Hypothalamus (tissue), 51 donors: ENCODE measurements at places on chromosomes 6 and 20.

DNA sequence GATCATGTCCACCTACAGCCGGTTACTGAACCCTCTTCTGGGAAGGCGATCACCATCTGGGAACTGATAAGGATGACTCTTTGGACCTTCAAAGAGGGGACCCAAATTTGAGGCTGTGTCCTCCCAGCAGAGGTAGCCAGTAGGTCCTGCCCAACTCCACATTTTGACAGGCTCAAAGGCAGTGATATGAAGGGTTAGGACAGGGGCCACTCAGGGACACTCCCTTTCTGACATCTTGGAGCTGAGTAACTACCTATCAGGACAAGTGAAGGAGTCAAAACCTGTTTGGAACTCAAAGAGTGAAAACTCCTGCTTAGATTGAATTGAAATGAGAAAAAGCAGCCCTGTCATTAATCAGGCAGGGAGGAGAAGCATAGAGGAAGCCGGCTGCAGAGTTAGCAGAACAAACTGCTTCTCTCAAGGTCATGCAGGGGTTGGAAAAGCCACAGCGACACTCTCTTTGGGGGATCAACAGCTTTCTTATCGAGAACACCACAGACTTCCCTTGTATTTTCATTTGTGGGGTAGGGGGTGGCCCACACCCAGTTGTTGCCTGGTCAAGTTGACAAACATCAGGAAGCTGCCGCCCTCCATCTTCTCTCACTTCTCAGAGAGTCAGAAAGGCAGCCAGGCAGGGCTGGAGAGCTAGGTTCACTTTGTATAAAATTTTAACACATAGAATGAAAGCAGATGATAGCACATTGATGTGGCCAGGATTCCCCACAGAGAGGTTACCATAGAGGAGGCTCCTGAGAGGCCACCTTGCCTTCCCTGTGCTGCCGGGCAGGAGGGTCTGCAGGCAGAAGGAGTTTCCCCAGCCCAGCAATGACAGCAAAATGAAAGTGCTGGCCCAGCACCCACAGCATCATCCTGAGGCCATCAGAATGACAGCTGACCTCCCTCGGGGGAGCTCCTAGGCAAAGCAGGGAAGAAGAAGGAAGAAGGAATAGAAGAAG lies 47.6 kb downstream of the AGPAT4 start:
- DNase-seq, result no peak

GRCh38 chr6:139019722-139020121 lies 8.8 kb upstream of the ABRACL start:
- DNase-seq, result no peak

GRCh38 chr6:54655162-54655561 lies 191.4 kb upstream of the FAM83B start:
- no peak for DNase-seq

- DNase-seq, result no peak
These were observed 392.7 kb downstream of the THBS2 start for GRCh38 chr6:168860987-168861386.

- DNase-seq, result no peak
These were observed 39.6 kb downstream of the LAMA4 start for GRCh38 chr6:112214739-112215269.

DNA sequence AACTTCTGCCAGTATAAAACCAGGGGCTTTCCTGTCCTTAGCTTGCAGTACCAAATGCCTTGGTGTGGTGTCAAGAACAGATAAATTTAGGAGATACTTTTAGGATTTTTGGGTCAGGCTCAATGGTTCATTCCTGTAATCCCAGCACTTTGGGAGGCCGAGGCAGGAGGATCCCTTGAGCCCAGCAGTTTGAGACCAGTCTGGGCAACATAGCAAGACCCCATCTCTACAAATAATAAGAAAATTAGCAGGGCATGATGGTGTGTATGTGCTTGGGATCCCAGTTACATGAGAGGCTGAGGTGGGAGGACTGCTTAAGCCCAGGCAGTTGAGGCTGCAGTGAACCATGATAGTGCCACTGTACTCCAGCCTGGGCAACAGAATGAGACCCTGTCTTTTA lies 3.2 kb upstream of the ZBTB12 start:
- DNase-seq, result no peak

- DNase-seq, result no peak
These were observed 3.3 kb downstream of the SIM1 start for GRCh38 chr6:100461278-100461916.

DNA sequence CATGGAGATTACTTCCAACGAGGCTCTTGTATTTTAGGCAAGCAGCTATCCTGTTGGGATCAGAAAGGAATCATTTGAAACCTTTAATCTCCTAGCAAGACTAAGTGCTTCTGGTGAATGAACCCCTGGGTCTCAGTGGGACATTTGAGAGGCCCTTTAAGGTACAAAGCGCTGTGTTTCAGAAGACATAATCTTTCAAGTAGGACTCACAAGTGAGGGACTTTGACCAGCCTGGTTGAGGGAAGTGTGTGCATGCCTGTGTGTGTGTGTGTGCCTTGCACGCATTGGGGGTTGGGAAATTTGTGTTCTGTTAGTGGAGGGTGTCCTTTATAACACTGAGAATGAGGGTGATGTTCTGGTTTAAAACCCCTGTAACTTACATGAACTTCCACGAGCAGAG lies 64.4 kb upstream of the KCNG1 start:
- DNase-seq, result no peak

DNA sequence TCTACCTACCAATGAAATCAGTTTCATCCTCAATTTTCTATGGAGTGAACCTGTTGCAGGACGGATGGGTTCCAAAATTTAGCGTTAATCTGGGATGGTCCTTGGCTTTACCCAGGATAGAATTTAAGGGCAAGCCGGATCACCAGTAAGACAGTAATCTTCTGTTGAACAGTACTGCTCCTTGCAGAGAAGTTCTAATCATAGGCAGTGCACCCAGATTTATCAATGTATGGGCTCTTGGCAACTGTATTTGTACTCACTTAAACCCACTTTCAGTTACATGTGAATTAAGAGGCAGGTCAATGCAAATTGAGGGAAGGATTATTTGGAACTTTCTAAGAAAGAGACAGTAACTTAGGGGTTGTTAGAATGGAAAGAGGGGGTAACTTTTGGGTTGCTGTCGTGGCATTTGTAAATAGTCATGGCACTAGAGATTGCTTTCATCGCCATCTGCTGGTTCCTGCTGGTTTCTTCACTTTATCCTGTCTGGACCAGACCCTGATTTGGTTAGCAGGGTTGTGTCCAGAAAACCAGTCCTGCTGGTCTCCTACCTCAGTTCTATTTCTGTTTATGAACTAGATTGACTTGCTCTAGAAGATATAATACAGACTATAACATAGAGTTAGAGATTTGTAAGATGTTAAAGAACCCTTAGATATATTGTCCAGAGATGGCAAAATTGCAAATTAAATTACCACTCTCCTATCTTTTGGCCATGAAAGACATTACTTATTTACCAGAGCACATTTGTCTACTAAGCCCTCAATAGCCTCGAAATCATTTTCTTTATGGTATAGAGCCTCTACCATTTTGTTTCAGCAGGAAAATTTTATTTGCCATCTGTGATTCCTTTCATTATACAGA lies 646.3 kb downstream of the UTRN start:
- DNase-seq, result no peak

- no peak for DNase-seq
These were observed 60.1 kb upstream of the BMP2 start for GRCh38 chr20:6707321-6707831.

DNA sequence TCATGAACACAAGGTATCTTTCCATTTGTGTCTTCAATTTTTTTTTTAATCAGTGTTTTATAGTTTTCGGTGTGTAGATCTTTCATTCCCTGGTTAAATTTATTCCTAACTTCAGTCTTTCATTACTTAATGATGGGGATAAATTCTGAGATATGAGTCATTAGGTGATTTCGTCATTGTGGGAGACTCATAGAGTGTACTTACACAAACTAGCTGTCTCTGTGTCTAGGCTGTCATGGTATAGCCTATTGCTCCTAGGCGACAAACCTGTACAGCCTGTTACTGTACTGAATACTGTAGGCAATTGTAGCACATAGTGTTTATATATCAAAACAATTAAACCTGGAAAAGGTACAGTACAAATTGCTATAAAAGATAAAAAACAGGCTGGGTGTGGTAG lies 42.1 kb downstream of the SMAP1 start:
- DNase-seq, result no peak

- DNase-seq, result no peak
These were observed 747.8 kb downstream of the PTPRT start for GRCh38 chr20:42441864-42442331.
